CD4-positive, alpha-beta T cell (primary cell): ENCODE measurements at places on chromosomes 6 and 20.

- no peak for DNase-seq
These were observed 65.3 kb downstream of the EDN3 start for GRCh38 chr20:59365611-59366285.

DNA sequence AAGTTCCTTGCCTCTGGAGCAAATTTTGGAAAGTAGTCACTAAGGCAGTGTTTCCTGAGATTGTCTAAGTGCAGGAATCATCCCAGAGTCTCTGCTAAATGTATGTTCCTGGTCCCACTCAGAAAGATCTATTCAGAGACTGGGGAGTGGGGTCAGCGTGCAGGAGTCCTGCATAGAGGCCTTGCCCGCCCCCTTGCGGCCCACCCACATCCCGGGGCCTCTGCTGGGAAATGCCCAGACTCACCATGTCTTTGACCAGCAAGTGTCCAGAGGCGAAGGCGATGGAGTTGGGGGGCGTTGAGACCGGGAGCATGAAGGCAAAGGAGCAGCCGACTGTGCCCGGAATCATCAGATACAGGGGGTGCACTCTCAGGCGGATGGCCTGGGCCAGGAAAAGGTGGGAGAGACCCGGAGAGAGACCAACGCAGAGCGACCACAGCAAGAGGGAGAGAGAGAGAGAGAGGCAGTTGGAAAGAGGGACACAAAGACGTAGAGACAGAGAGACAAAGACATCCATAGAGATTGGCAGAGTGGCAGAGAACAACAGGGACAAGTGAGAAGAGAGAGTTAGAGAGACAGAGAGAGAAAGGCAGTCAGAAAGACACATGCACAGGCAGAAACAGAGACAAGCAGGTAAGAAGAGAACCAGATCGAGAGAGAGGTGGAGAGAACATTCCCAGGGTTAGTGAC is 12.9 kb upstream of the OCSTAMP start:
- DNase-seq, result no peak

GRCh38 chr20:16654858-16655535 is 74.8 kb upstream of the SNRPB2 start:
- no peak for DNase-seq

DNA sequence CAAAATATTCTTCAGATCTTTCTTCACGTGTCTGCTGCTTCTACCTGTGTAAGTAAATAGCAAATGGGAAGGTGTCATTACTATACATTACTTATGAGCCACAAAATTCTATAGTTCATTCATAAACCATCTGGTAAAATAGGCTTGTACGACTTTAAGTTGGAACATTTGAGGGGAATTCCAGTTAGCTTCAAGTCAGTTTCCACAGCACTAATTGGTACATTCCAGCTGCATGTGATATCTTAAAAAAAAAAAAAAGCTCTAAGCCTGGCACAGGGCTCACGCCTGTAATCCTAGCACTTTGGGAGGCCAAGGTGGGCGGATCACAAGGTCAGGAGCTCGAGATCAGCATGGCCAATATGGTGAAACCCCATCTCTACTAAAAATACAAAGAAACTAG is 23.1 kb upstream of the TFAP2B start:
- no peak for DNase-seq

- DNase-seq, result no peak
These were observed 347.1 kb upstream of the MANEA start for GRCh38 chr6:95230071-95230740.

DNA sequence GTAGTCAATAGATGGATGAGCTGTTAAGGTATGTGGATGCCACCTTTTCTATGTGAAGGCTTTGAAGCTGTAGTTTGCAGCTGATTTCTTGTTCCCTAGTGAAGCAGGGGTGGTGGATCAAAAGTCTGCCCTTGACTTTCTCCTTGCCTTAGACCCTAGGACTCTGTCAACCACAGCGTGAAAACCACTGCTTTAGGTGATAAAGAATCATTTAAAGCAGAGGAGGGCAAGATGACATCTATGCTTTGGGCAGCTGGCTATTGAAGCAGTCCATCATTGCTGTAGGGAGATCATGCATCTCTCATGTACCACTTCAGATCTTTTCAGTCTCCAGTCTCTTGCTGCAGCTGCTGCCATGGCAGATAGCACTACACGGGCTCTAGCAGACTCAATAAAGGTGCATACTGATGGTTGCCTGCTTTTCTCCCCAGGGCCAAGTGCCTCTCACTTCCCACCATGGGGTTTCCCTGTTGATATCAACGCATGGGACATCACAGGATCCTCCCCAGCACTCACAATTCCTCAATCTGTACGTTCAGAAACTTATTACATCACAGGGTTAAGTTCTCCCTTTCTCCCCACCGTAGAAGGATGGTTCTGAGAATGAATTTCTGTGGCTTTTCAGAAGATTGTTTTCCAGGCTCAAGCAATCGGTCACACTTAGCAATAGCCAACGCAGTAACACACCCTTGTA is 122.0 kb upstream of the STMND1 start:
- DNase-seq, result no peak

GRCh38 chr6:31588871-31589650 is 3.0 kb downstream of the LST1 start:
- DNase-seq, result no peak

GRCh38 chr6:82176616-82177015 is 70.9 kb downstream of the IBTK start:
- no peak for DNase-seq

DNA sequence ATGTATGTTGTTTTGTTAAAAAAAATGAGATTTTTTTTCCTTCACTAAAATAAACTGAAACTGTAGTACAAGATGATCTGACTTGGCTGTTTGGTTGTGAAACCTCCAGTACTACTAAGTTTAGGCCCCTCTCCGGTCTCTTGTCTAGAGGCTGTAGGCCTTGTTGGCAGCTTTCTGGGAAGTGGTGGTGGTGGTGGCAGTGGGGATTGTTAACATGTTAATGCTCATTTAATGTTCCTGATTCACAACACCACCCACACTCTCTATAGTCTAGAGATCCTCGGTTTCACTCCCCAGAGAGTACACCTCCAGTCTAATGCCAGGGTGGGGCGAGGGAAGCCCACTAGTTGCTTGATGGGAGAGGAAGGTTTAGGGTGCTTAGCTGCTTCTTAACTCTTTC is 24.1 kb downstream of the STK4 start:
- no peak for DNase-seq

GRCh38 chr6:63389191-63389844 is 69.5 kb upstream of the LGSN start:
- no peak for DNase-seq

DNA sequence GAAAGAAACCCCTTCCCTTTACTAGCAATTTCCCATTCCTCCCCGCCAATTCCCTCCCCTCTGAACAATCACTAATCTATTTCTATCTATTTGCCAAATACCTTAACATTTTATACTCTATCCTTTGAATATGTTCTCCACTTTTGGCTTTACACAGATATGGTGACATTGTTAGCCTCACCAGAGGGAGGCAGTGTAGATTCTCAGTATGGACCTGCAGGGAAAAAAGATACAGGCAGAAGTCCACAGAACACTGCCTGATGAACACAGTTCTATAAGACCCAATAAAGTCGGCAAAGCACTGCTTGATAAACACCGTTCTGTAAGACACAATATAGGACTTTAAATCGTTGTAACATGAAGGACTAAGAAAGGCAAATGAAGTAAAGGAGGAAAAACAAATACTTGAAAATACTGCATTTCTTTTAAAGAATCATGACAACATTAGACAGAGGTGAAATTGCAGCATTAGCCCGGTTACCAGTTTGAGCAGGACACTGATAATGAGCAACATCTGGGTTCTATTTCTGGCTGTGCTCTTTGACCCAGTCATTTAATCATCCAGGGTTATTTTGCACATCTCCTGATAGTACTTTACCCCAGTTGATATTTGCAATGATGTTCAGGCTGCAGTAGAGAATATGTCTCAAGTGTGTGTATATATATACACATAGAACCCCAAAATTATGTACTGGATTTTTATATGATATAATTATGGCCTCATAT is 296.8 kb downstream of the UTRN start:
- no peak for DNase-seq

DNA sequence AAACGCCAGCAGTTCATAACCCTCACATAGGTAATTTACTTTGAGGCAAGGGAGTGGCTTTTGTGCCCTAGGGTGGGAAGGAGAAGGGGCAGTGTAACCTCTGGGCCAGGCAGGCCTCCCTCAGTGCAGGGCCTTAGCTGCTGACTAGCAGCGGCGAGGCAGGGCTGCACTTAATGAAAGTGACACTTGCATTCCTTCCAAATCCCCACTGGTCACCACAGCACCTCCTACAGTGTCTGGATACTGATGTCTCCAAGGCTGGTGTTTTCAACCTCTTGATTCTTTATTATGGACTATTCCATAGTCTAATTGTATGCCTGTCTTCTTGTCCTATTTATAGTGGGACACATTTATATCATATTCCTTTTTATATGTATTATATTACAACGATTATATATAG is 152.7 kb downstream of the LY86 start:
- DNase-seq, result no peak
